ENCODE measurements at places on chromosomes 1 and 21. TPM values are rescaled to one million over a fixed set of nuclear protein-coding genes. Genes with fewer than 3 reads are reported as not detected.

Gene HSD3B1
- total RNA-seq, result not detected

Gene OR2L8
- not detected for total RNA-seq

Gene LEMD1
- 0.36 TPM for total RNA-seq

Gene TMEM269
- total RNA-seq, result not detected

Gene DNASE2B
- not detected for total RNA-seq

Gene S100A13
- total RNA-seq, result 296 TPM

Gene BCAN
- total RNA-seq, result not detected

DNA sequence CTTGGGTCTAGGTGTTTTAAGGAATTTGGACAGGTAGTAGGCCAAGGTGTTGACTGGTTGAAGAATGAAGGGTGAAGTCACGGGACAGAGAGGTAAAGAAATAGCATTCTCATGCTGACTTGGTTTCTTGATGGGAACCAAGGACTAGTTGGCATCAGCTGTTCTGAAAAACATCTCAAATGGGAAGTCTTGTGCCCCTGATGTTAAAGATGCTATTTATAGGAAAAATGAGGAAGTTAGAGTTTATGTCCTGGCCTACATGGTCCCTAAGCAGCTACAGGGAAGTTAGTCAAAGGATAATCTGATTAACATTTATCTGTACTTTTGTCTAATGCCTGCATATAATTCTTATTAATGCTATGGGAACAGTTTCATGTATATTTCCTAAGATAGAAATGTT, 262.4 kb downstream of the HHIPL2 start:
- no peak for DNase-seq

DNA sequence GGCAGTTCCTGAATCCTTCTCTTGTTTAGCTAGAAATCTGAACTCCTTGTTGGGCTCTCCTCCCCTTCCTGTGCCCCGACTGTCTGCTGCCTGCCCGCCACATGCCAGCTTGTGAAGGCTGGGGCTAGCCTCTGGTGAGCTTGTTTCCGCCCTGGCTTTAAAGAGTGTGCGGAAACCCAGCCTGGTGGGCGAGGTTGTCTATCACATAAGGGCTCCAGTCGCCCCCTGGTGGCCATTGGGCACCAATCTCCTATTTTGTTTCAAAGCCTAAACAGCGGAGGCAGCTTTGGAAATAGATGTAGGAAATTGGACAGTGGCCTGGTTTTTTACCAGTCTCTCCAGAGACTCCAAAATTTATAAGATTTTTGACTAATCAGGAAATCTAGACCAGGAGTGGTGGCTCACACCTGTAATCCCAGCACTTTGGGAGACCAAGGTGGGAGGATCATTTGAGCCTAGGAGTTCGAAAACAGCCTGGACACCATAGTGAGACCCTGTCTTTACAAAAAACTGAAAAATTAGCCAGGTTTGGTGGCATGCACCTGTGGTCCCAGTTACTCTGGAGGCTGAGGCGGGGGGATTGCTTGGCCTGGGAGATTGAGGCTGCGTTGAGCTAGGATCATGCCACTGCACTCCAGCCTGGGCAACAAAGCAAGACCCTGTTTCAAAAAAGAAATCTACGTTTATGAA, 9.8 kb downstream of the ATP8B2 start:
- DNase-seq, result peak; percentile 87

DNA sequence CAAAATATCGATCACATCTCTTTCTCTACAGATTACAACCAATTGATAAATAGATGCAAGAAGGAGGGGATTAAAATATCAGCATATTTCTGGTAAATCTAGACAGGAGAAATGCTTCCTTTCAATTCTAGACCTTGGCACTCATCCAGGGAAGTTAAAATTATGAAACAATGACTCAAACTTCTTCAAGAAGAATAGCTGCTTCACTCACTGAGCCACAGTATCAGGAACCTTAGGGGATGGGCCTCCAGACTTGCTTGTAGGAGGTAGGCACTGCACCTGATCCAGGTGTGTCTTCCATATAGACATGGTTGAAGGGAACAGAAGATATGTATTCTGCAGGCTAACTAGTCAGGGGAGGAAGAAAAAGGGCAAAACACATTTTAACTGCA, 9.8 kb downstream of the SLAMF7 start:
- peak; percentile 8 for DNase-seq

GRCh38 chr1:182621906-182622305, 17.7 kb upstream of the RGS16 start:
- no peak for DNase-seq

- DNase-seq, result peak; percentile 66
These were observed 24.8 kb upstream of the TMEM51 start for GRCh38 chr1:15128520-15129313.

DNA sequence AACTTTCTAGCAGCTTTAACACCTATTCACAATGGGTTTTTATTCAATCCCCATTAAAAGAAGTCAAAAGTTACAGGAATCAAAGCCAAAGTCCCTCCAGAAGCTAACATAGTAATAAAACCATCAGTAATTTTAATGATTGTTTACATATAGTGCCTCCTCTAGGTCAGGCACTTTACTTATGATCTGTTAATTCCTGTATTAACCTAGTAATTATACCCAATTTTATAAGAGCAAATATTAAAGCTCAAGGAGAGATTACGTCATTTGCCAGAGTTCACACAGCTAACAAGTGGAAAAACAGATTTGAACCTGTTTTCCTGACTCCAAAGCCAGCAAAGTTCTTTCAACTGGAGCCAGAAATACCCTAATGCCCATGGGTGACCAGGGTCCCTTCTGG, 112.9 kb upstream of the F3 start:
- no peak for DNase-seq

DNA sequence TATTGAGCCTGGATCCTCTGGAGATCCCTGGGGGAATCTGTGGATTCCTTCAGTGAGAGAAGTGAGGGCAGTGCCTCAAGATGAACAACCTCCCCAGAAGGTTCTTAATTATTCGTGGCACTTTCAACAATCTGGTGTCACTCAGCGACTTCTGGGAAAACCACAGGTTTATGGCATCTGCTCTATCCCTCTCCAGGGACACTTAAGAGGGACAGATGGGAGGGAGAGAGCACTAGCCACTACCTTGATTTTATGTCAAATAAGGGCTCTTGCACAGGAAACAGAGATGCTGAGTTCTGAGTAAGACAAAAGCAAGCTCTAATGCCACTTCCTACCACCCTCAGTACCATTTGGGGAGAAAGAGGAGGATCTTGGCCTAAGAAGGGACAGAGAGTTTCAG, 21.2 kb upstream of the CHI3L1 start:
- DNase-seq, result no peak

DNA sequence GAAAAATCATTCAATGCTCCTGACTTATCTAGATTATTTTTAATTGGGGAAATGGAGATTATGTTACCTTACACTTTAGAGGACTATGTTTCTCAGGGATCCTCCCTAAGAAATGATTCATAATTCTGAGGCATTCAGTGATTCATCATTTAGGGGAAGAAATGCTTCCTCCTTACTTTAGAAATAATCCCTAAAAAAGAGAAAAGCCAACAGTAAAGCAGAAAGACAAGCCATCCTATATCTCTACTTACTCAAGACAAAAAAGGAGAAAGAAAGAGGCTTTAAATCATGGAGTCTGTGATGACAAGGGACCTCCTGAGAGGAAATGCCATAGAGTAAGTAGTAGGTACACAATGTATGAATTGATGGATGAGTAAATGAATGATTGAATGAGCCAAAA, 137.0 kb downstream of the BRINP2 start:
- peak; percentile 41 for DNase-seq

GRCh38 chr1:81662913-81663526, 137.7 kb upstream of the ADGRL2 start:
- DNase-seq, result no peak

DNA sequence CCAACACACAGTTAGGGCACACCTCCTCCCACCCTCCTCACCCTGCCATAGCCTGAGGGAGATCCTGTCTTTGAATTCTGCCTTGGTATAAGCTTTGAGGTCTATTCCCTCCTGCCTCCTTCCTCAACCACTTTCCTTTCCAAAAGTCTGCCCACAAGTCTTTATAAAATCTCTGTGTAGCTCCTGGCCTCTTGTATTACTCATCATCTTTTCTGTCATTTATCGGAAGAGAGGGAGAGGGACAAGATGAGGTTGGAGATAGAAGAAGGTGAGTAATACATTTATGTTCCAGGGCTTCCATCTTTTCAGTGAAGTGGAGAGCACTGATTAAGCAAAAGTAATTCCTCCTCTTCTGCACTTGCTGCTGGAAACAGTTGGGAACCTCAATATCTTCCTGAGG, 30.5 kb upstream of the EFCAB14 start:
- DNase-seq, result no peak

DNA sequence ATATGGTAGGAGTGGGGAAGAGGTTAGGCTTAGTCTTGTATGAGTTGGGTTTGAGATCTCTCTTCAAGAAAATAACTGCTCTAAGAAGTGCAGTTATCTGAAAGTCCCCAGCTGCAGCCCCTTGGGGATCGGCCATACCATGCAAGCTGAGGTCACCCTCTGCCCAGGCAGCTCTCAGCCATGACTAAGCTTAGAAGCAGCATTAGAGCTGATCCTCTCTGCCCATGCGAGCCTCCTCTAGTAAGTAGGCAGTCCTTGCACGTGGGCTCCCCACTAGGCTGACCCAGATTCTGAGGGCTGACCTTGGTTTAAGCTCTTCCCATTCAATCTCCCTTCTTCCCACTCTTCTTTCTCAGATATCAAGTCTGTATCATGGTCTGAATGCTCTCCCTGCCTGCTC, 121.0 kb upstream of the UBE2U start:
- DNase-seq, result peak; percentile 33

GRCh38 chr1:210751911-210752310, 382.0 kb downstream of the KCNH1 start:
- DNase-seq, result no peak

GRCh38 chr1:147726168-147726567, 34.2 kb downstream of the GJA5 start:
- DNase-seq, result no peak

DNA sequence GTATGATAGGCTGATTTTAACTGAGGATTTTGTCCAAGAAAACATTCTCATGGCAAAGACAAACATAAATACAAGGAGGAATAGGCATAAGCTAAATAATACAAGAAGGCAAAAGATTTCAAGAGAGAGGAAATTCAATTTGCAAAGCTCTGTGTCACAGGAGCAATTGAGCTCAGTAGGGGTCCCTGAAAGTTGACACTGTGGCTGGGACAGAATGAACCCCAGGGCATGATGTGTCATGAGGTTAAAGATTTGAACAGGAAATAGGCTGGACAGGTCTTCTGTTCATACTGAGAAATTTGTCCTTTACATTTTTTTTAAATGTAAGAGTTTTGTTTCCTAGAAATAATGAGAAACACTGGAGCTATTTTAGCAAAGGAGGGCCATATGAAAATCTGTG, 555.4 kb upstream of the NEGR1 start:
- DNase-seq, result no peak

- no peak for DNase-seq
These were observed 10.7 kb downstream of the MYSM1 start for GRCh38 chr1:58689167-58689566.

GRCh38 chr1:54721719-54722118, 6.1 kb downstream of the TTC4 start:
- no peak for DNase-seq

GRCh38 chr1:15264769-15265168, 17.7 kb downstream of the FHAD1 start:
- DNase-seq, result no peak

- DNase-seq, result peak; percentile 99
These were observed 164.0 kb upstream of the UBE2U start for GRCh38 chr1:64039390-64039926.

DNA sequence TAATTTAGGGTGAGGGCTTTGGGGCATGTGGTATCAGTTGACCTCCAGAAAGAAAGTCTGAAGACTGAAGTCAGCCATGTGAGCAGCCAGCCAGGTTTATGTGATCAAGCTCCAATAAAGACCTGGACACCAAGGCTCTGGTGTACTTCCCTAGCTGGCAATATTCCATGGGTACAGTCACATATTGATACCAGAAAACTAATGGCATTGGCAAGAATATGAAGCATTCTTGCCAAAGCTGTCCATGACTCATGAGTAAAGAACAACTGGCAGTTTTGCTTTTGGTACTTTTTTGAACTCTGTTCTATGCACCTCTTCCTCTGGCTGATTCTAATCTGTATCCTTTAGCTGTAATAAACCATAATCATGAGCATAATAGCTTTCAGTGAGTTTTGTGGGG, 415.3 kb upstream of the CAMK1G start:
- DNase-seq, result peak; percentile 73

DNA sequence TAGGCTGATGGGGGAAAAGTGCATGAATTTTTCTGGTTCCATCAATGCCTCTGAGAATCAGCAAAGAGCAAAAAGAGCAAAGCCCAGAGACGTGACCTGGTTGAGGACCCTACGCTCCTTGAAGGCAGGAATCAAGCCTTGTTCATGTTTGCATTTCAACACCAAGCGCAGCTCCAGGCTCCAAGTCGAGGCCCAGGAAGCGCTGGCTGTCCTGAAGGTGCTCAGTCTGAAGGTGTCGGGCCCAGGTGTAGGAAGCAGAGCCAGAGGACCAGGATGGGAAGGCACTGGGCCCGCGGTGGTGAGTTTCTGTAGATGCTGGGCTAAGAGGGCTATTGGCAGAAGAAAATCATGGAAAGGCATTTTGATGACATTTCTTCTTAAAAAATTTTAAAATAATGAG, 25.6 kb upstream of the KCNE2 start:
- no peak for DNase-seq

DNA sequence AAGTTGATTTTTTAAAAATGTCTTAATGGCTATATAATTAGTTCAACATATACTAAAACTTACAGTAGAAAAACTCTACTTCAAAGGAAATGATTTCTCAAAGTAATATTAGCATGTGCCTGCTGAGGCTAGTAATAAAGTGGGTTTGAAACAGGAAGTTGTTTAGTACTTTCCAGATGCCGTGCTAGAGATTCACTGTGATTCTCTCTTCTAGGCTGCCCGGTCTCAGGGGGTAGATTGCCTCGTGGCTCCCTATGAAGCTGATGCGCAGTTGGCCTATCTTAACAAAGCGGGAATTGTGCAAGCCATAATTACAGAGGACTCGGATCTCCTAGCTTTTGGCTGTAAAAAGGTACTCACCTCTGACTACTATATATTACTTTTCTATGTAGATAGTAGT, 9.1 kb downstream of the EXO1 start:
- DNase-seq, result no peak
